ENCODE measurements at places on chromosomes 5 and 9.

DNA sequence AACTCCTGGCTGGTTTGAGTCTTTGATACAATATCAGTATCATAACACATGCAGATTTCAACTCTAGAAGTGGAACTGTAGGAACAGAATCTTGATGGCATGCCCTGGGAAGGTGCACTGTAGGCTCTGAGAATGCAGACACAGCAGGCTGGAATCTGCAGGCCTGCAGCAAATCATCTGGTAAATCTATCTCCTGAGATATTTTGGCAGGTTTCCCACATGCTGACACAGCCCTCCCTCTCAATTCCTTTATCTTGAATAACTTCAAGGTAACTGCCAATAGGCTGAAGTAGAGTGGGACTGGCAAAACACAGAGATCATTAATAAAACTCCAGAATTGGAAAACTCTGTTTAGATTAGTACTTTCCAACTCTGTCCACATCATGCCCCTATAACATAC, 177.8 kb upstream of the PCSK5 start:
- no peak overlapping the region for H3K4me3 ChIP-seq
- peaks cover 40% of the 10 kb centered on the region for H3K4me1 ChIP-seq
- H3K27me3 ChIP-seq = no peaks in the 10 kb centered on the region
- no peaks in the 10 kb centered on the region for H3K36me3 ChIP-seq

- H3K36me3 ChIP-seq = no peaks in the 10 kb centered on the region
- no peak for DNase-seq
- H3K27ac ChIP-seq = no peak overlapping the region
- no peaks in the 10 kb centered on the region for H3K27me3 ChIP-seq
- H3K4me1 ChIP-seq = peaks cover 5% of the 10 kb centered on the region
- H3K4me3 ChIP-seq = no peak overlapping the region
Observed at GRCh38 chr9:110330484-110331105, 7.1 kb downstream of the TXNDC8 start.

GRCh38 chr9:126336736-126337325, 10.2 kb downstream of the MVB12B start:
- DNase-seq = no peak
- H3K4me1 ChIP-seq = peaks cover 42% of the 10 kb centered on the region
- no peak overlapping the region for H3K4me3 ChIP-seq
- H3K36me3 ChIP-seq = peaks cover 14% of the 10 kb centered on the region
- no peak overlapping the region for H3K27ac ChIP-seq
- H3K27me3 ChIP-seq = no peaks in the 10 kb centered on the region

- no peak overlapping the region for H3K4me3 ChIP-seq
- peaks cover 36% of the 10 kb centered on the region for H3K27me3 ChIP-seq
- H3K4me1 ChIP-seq = no peaks in the 10 kb centered on the region
- no peak overlapping the region for H3K27ac ChIP-seq
- H3K36me3 ChIP-seq = no peaks in the 10 kb centered on the region
Observed at GRCh38 chr5:32767948-32768467, 56.9 kb downstream of the NPR3 start.

DNA sequence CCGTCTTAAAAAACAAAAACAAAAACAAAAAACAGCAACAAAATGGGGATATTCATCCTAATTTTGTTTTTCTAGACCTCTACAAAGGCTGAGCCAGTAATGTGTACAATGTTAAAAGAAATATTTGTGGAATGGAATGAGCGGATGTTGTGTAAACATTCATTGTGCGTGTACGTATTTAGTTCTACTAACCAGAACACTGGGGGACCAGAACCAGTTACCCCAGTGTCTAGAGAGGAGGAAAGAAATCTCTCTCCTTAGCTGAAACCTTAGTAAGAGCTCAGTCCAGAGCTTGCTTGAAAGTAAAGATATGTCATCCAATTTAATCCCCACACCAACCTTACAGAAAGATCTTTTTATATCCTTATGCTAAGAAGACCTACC, 106.7 kb upstream of the CPEB4 start:
- peak overlapping the region; percentile 17 for H3K27ac ChIP-seq
- no peaks in the 10 kb centered on the region for H3K36me3 ChIP-seq
- no peaks in the 10 kb centered on the region for H3K27me3 ChIP-seq
- no peak overlapping the region for H3K4me3 ChIP-seq
- no peak for DNase-seq

DNA sequence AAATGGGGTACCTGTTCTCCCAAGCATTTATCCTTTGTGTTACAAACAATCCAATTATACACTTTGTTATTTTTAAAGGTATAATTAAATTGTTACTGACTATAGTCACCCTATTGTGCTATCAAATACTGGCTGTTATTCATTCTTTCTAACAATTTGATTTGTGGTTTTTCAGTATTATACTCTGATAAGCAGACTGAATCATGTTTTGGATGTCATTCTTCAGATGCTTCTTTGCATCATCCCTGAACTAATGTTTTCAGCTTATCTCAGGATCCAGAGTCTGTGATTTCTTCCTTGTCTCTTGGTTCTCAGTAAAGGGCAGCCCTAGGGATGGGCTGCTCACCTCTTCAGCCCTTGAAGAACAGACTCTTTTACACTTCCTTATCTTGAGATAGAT, 177.8 kb upstream of the SGCD start:
- H3K36me3 ChIP-seq = no peaks in the 10 kb centered on the region
- H3K27me3 ChIP-seq = no peaks in the 10 kb centered on the region
- no peak for DNase-seq
- H3K27ac ChIP-seq = no peak overlapping the region
- H3K4me3 ChIP-seq = no peak overlapping the region
- peaks cover 6% of the 10 kb centered on the region for H3K4me1 ChIP-seq

DNA sequence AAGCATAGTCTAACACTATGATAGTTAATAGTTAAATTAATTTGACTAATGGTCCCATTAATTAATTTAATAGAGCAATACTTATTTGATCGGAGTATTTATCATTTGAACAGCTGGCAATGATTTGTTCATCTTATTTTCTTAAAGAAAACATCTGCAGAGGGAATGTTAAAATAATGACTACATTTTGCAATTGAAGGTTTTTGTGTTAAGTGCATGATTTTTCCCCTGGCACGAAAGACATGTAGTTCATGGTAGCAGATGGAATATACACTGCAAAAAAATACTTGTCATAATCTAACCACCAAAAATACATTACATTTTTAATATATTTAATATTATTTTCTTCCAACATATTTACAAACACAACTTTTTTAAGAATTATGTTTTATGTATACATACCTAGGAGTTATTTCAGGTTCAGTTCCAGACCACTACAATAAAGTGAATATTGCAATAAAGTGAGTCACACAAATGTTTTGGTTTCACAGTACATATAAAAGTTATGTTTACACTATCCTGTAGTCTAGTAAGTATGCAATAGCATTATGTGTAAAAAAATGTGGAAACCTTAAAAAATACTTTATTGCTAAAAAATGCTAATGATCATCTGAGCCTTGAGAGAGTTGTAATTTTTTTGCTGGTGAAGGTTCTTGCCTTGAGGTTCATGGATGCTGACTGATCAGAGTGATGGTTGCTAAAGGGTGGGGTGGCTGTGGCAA, 292.6 kb upstream of the DAB2 start:
- no peaks in the 10 kb centered on the region for H3K36me3 ChIP-seq
- H3K4me1 ChIP-seq = peaks cover 12% of the 10 kb centered on the region
- H3K4me3 ChIP-seq = no peak overlapping the region
- no peaks in the 10 kb centered on the region for H3K27me3 ChIP-seq
- DNase-seq = no peak

DNA sequence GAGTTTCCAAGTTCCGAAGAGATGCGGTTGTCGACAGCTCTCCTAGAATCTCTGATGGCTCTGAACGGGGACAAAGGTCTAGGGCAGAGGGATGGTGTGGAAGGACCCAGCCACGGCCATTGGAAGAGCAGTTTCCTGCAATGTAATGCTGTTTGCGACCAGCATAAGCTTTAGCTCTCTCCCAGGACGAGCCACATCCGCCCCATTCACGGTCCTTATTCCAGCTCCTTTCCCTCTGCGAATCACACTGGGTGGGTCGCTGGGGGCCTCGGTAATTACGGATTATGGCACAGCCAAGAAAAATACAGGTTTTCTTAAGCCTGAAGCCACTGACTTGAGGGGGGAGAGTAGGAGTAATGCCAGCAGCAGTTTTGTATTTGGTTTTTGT, 22.7 kb downstream of the ANXA2R start:
- DNase-seq = no peak
- peak overlapping the region; percentile 97 for H3K27ac ChIP-seq
- H3K4me1 ChIP-seq = peaks cover 36% of the 10 kb centered on the region
- H3K27me3 ChIP-seq = peaks cover 33% of the 10 kb centered on the region

DNA sequence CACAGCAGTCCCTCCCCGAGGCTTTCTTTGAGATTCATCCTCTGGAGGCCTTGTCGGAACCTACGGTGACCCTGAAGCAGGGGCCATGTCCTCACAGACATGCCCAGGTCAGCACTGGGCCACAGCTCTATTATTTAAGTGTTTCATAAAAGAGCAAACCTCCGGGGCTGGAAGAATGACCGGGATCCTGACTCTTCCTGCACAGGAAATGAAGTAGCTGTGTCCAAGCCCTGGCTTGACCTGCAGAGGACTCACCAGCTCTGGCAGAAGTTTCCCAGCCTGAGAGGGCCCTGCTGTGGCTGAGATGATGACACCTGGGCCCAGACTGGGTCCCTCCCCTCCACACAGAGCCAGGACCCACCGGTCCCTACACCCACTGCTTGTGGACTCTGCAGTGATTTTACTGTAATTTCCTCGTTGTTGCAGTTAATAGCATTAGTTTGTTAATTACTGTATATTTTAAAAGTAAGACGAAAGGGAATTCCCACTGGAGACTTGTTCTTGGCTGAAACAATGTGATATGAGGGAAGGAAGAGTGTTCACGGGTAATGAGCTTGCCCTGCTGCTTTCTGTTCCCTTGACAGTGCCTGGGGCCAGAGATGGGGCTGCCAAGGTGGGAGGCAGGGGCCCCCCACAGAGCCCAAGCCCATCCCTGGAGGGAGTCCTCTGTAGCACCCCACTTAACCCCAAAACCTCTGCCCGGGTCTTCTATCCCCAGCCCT, 72.2 kb downstream of the PCDH1 start:
- H3K4me3 ChIP-seq = no peak overlapping the region
- peaks cover 13% of the 10 kb centered on the region for H3K4me1 ChIP-seq
- H3K27me3 ChIP-seq = peaks cover 70% of the 10 kb centered on the region
- no peak overlapping the region for H3K27ac ChIP-seq
- DNase-seq = no peak

DNA sequence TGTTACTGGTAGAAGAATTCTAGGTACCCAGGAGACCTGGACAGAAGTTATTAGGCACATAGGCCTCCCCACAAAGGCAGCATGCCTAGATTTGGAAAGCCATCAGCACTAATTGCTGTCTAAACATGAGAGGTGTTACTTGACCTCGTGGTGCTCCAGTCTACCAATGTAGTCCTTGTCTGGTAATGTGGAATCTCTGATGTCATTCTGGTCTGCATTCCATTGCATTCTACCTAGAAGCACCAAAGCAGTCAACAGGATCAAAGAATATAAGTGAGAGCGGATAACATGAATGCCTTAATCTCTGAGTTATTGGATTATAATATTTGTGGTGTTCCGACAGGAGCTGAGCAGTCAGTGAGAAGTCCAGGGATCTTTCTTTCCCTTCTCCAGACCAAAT, 175.2 kb downstream of the PSAT1 start:
- H3K4me3 ChIP-seq = no peak overlapping the region
- H3K27ac ChIP-seq = no peak overlapping the region
- peaks cover 23% of the 10 kb centered on the region for H3K4me1 ChIP-seq
- DNase-seq = no peak
- no peaks in the 10 kb centered on the region for H3K27me3 ChIP-seq

DNA sequence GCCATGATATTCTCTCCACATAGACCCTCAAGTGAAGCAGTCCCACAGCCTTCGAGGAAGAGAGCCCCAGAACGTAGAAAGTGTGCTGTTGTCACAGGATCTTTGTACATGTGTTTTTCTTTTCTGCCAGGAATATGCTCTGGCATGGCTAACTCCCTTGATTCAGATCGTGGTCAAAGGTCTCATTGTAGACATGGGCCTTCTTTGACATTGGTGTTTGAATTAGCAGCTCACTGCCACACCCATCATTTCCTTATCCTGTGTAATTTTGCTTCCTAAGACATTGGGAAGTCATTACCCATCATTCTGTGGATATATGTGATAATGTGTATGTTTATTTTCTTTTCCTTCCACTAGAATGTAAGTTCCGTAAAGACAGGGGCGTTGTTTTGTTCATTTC, 25.5 kb downstream of the MTRR start:
- no peak overlapping the region for H3K4me3 ChIP-seq
- DNase-seq = no peak
- H3K36me3 ChIP-seq = peaks cover 57% of the 10 kb centered on the region
- H3K27ac ChIP-seq = no peak overlapping the region
- H3K27me3 ChIP-seq = no peaks in the 10 kb centered on the region
- no peaks in the 10 kb centered on the region for H3K4me1 ChIP-seq

GRCh38 chr9:122350577-122351355, 20.1 kb upstream of the PTGS1 start:
- H3K27me3 ChIP-seq = peaks cover 43% of the 10 kb centered on the region
- peaks cover 7% of the 10 kb centered on the region for H3K4me1 ChIP-seq
- DNase-seq = peak; percentile 93
- no peak overlapping the region for H3K27ac ChIP-seq
- H3K4me3 ChIP-seq = no peak overlapping the region

DNA sequence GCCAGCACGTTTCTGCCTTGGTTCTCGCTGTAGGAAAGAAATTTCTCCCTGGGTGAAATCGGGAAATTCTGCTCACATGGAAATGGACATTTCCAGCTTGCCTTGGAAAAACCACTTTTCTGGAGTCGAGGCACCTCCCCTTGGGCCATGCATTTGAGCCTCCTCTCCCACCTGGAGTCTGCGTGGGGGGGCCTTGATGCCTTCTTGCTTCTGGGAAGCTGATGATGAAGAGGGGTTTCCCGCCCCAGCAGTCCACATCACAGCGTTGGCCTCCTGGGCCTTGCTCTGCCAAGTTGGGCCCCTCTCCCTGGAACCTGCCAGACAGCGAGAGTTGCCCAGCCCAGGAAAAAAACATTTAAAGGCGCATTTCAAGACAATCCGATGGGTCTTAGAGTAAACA, 1.8 kb upstream of the ASB6 start:
- H3K4me1 ChIP-seq = peaks cover 28% of the 10 kb centered on the region
- peak overlapping the region; percentile 42 for H3K4me3 ChIP-seq
- no peak for DNase-seq
- H3K27ac ChIP-seq = no peak overlapping the region
- H3K27me3 ChIP-seq = no peaks in the 10 kb centered on the region

DNA sequence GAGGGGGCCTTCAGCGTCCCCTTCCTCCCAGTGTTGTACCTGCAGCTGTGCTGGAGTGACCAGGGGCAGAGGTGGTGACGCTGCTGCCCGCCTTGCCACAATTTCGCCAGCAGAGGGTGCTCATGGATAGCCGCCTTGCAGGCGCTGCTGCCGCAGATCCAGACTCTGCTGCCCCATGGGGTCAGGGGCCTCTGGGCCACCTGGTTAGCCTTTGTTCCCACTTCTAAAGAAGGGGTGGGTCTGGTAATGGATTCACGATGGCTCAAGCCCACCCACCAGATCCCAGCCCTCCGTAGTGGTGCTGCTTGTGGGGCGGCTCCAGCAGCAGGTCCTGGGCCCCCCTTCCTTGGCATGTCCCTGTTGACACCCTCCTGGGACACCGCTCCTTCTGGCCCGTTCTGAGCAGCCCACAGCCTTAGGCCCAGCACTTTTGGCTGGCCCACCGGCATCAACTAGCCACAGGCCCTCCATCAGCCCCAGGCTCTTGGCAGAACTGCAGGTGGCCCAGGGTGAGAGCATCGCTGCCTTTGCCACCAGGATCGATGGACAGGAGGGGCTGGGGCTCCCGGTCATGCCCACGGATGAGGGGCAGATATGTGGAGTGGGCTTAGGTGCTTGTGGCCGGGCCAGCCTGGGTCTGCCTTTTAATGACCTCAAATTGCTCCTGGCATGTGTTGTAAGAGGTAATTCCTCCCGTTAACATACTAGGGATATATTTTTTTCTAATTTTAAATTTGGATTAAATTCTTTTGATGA, 57.2 kb downstream of the COL5A1 start:
- no peak overlapping the region for H3K4me3 ChIP-seq
- DNase-seq = no peak
- peaks cover 13% of the 10 kb centered on the region for H3K4me1 ChIP-seq
- H3K36me3 ChIP-seq = peaks cover 15% of the 10 kb centered on the region
- no peak overlapping the region for H3K27ac ChIP-seq
- H3K27me3 ChIP-seq = no peaks in the 10 kb centered on the region
